ENCODE measurements at places on chromosomes 4 and X.

DNA sequence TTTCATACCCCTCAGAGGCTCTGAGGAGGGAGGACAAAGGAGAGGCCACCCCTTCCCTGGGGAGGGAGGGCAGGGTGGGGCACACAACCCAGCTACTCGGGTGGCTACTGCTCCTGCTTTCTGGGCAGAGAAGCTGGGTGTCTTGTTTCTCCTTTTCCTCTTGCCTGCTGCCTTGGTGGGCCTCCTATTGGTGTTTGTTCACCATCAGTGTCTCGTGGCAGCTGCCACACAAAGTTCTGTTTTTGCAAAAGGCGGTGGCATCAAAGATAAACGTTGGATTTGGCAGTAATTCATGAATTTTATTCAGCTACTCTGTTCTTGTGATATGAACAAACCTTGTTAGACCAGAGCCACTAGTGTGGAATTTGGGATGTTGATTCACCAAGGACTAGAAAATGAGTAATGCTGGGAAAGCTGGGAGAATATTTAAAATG lies 153.0 kb upstream of the SCML1 start:
- DNase-seq: no peak

DNA sequence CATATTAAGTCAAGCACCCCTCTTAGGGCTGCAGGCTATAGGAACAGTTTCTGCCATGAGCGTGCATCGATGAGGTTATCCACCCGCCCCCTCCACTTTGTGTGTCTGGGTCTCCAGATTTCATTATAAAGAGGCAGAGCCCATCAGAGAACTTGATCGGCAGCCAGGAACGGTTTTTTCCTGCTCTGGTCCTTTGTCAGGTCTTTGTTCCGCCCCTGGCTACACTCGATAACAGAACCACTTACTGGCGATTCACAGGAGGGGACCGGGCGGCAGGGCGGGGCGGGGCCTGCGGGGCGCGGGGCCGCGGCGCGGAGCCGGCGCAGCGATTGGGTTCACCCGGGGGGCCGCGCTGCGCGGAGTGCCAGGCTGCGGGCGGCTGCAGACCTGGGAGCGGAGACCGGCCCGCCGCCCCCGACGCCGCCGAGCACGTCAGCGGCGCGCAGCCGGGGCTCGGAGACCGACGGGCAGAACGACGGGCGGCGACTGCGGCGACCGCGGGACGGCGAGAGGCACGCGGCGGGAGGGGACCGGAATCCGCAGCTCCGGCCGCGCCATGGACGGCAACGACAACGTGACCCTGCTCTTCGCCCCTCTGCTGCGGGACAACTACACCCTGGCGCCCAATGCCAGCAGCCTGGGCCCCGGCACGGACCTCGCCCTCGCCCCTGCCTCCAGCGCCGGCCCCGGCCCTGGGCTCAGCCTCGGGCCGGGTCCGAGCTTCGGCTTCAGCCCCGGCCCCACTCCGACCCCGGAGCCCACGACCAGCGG lies at the start of gene SLC10A4:
TSS of gene SLC10A4 (plus strand) at position 338 of the 771 bp plus-strand sequence. CDS start at position 557, 219 bp downstream.
- DNase-seq: no peak

- DNase-seq: no peak
These were observed 1472.8 kb downstream of the C4orf33 start for GRCh38 chr4:130568746-130569145.

- DNase-seq: no peak
These were observed 23.5 kb upstream of the BDH2 start for GRCh38 chr4:103123114-103123513.

DNA sequence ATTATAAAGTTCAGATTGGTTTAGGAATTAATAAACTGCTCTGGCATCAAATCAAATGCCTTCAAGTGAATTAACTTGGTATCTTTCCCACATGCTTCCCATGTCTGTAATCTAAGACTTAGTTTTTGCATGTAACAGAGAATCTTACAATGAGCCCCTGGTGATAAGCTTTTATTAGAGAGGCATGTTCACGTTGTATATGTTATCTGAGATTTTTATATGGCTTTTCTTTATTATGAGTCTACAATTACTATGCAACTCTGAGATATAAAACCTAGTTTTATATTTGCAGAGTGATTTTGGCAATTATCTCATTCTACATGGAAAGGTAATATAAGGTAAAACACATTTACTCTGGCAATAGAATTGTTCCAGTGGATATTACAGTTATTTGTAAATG lies 1578.4 kb upstream of the IGFBP7 start:
- DNase-seq: no peak

DNA sequence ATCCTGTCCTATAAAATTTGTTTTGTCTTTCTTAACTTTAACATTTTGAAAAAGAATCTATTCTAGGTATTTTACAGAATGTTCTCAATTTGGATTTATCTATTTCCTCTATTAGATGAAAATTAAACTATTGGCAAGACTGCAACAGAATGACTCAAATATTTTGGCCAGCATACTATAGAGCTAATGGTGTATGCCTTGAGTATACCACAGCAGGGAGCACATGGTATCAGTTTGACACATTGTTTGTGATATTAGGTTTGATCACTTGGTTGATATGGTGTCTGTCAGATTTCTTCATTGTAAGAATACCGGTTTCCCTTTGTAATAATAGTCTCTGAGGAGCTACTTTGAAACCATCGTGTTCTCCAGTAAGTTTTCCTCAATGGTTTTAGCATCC lies 87.8 kb upstream of the NPNT start:
- no peak for DNase-seq

DNA sequence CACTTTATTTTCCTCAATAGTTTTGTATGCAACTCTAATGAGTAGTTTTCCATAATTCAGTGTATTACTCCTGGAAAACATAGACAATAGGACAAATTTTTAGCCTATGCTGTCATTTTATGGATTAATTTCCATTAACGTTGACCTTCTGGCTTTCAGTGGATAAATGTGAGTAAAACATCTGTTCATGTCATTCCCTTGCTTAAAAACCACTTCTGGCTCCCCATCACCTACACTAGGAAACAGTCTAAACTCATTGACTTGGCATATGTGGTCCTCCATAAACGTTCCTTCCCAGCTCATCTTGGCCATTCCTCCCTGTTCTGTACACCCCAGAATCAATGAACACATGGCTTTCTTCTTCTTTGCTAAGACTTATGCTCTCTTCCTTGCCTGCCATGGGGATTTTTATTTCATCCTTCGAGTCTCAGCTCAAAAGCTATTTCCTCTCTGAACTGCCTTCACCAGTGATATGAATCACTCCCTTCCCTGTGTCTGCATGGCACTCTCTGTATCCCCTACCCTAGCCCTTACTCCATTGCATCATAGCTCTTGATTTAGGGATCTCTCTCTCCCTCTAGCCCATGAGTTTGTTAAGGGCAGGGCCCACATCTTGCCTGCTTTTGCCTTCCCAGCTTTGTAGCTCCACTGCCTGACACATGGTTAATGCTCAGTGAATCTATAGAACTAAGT lies 34.8 kb downstream of the DOCK11 start:
- no peak for DNase-seq

DNA sequence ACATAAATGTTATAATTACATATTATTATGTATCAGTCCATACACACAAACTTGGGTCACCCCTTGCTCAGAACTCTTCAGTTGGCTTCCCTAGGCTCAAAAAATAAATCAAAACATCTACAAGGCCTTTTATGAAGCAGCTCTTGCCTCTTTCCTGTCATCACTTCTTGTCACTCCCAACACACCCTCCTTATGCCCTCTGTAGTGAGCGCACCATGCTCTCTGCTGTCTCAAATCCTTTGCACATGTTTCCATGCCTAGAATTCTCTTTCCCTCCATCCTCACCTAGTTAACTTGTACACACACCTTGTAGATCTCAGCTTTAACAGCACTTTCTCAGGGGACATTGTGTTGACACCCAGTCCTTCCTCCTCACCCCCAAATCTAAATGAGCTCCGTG lies 53.0 kb downstream of the ATP8A1 start:
- no peak for DNase-seq

- no peak for DNase-seq
These were observed 137.9 kb upstream of the MAGEA10 start for GRCh38 chrX:152276277-152276676.

- DNase-seq: no peak
These were observed 414.2 kb upstream of the LCORL start for GRCh38 chr4:18435781-18436180.

DNA sequence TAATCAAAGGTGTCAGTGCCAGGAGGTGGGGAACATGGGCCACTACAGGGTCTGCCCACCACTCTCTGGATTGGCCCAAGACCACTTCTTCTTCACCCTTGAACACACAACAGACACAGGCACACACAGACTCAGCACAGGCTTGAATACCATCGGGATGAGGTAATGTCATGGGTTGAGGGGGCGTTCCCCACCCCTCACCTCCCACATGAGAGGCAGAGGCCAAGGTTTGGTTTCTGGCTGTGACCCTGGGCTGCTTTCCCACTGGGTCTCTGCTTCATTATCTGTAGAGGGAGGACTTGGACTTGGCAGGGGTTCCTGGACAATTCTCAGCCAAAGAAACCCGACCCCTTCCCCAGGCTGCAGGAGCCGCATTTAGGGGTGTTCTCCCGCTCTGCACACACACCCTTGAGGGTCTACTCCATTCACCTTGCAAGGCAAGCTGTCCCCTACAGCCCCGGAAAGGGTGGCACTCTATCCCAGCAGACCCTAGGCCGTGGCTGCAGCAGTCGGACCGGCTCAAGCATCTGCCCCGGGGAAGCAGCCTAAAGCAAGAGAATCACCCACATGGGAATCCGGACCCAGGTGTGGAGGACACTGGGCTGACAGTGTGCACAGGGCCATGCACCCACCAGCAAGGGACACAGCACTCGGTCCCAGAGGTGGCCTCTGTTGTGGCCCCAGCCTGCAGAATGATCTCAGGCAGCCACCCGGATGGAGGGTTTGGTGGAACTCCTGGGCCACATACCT lies 62.4 kb downstream of the TRMT44 start:
- DNase-seq: no peak

GRCh38 chrX:96713303-96713702 lies 28.7 kb downstream of the DIAPH2 start:
- no peak for DNase-seq

DNA sequence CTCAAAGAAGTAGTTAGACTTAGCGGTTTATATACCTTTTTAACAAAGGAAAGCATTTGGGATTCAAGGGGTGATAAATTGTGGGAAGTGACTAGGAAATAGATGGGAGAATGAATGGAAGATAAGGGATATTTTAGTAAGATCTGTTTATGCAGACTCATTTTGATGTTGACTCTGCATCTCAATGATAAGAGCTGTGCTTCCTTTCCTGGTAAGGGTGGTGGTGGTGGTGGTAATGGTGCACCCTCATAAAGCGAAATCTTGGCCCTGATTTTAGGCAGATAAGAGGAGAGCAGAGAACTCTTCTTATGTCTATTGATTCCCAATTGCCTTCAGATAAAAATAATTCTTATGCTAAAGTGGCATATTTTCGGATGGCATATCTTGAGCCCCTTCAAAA lies 197.1 kb downstream of the SPRY1 start:
- DNase-seq: no peak

GRCh38 chr4:2733001-2733843 lies 22.9 kb downstream of the TNIP2 start:
- no peak for DNase-seq

- DNase-seq: no peak
These were observed 51.2 kb upstream of the PGRMC2 start for GRCh38 chr4:128338634-128339355.

DNA sequence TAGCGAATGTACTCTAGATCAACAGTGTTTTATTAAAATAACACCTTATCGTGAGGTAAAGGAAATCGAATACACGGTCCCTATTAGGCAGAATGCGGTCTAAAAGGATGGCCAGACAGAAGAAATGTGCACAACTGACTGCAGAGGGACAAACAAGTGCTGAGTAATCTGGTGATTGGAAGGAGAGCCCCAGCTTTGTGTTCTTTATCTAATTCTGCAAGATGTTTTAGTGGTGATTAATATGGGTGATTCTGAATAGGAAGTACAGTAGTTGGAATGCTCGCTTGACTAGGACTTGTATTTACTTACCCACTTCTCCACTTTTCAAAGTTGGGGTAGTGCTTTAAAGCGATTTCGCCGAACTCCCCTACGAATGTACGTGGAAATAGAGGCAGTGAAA lies 1.2 kb downstream of the WDR44 start:
- no peak for DNase-seq

DNA sequence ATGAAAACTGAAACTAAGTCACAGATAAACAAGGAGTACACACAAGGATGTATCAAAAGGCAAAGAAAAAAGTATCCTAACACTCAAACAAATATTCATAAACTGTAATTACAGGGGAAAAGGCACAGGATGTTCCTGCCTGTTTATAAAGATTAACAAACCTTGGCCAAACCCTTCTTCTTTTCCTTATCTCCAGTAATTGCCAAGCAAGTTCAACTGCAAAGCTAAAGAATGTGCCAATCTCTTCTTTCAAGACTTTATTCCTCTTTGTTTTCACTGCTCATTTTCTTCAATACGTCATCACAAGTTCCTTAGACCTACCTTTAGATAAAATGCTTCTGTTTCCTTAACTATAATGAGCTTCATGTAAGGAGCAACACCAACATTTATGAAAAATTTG lies 171.2 kb downstream of the AMELX start:
- no peak for DNase-seq

GRCh38 chr4:116736756-116737155 lies 348.6 kb downstream of the TRAM1L1 start:
- DNase-seq: no peak

- DNase-seq: no peak
These were observed 775 bp downstream of the SHROOM4 start for GRCh38 chrX:50812995-50813842.

DNA sequence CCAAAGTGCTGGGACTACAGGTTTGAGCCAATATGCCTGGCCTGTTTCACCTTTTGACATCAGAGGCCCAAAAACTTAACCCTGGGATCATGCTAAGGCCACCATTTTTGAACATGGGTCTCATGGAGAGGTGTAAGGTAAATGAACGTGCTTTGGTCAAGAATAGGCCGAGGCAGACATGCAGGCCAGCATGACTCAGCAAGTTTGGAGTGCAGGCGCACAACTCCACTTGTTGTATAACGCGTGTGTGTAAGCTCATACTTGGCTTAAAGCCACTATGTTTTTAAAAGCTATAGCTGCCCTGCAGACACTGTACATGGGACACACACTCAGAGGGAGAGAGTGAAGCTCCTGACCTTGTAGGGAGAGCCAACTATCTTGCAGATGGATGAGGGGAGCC lies 43.8 kb upstream of the HPSE start:
- no peak for DNase-seq

- DNase-seq: no peak
These were observed 52.2 kb downstream of the ANK2 start for GRCh38 chr4:113101669-113102068.

DNA sequence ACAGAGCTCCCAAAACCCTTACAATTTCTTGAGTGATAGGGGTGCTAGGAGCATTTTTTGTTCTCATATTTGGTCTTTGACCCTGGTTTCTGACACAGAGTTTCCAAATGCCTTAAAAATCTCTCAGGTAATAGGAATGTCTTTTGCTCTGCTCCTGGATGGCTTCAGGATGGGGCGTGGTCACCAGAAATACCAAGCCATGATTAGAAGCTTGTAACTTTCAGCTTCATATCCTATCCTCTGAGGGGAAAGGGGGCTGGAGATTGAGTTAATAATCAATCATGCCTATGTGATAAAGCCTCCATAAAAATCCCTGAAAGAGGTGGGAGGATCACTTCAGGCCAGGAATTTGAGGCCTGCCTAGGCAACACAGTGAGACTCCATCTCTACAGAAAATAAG lies 34.6 kb upstream of the IL9R start:
- no peak for DNase-seq

Measured in stimulated activated CD8-positive, alpha-beta memory T cell treated with anti-CD3 and anti-CD28 coated beads, Interleukin-15, amount 100 ng/mL, for 24 hours (primary cell).